Femur (tissue), 1 donor: ENCODE measurements at places on chromosomes 5 and 9.

GRCh38 chr9:121216271-121216805 is 14.7 kb upstream of the RAB14 start:
- no peak for DNase-seq

- DNase-seq: no peak
These were observed 157.5 kb upstream of the SHB start for GRCh38 chr9:38226491-38226951.

DNA sequence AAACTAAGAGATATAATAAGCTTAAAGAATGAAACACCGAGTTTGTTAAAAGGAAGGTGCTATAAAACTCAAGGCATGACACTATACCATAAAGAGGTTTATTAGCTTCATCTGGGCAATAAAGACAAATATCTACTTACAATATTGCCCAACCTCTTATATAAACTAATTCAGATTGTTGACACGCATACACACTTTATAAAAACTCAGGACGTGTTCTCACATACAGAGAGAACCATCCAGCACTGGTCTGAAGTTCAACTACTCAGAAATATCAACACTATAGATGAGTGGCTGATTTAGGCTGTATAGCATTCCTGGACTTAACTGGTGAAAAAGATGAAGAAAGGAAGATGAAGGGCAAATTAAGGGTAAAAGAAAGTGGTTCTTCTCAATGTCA is 81.2 kb downstream of the FRMD3 start:
- DNase-seq: no peak

DNA sequence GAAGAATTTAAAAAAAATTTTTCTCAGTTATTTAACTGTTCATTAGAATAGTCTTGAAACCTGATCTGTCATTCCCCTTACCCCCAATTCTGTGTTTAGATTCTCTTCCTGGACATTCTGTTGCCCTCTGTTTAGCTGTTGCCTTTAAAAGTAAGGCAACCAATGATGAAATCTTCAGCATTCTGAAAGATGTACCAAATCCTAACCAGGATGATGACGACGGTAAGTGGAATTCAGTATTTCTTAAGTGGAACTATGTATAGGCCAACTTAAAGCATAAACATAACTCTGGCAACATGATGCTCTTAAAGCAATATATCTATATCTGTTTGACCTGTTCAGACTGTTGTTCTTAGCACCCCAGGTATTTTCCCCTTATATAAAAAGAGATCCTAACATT is 27.2 kb downstream of the NCBP1 start:
- no peak for DNase-seq

DNA sequence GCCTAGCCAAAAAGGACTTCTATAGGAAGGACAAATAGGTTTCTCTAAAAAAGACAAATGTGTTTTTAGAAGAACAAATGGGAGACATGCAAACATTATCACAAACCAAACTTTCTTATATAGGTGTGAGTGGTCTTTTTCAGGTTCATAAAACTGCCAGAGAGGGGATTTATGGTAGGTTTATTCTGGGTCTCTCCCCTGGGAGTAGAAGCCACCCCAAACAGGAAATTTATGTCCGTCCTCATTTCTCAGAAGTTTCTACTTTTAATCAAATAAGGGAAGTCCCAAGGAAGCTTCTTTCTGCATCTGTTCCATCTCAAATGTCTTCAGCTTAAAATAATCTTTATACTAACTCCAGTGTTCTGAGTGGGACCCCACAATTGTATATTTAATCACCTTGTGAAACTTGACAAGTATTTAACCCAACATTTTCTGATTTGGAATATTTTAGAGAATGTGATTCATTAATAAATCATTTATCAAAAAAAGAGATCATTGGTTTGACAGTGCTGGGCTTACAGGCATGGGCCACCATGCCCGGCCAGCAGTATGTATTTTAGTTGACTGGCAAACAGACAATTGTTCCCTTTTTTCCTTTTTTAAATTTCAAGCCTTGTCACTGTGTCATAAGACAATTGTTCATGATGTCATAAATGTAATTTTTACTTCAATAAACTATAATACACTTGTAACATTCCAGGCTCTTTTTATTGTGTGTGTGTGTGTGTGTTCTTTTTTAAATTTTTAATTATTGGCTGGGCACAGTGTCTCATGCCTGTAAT is 44.6 kb upstream of the GLDC start:
- no peak for DNase-seq

DNA sequence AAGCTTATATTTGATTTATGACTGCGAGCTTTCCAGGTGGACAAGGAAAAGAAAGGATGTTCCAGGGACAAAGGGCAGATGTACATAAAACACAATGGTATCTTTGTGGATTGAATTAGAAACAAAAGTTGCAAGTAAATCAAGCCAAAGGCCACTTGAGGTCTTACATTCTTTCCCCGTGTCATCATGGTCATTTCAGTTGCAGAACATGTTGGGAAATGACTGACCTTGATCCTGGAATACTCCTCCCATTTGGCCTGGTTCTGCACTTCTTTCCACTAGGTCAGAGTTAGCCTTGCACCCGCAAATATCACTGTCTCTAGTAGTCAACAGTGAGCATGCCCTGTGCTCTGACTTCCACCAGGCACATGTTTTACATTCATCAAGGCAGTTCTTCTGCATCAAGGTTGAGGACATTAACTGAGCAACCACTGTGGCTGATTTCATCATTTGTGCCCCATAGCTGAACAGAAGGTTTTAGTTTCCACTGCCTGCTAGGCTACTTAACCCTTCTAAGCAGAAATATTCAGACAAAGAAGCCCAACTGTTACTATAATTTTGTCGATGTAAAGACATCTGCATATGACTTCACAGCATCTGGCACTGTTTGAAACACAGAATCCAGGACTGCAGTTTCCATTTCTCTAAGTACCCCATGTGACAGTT is 1161.7 kb upstream of the DMAC1 start:
- DNase-seq: peak; percentile 34

DNA sequence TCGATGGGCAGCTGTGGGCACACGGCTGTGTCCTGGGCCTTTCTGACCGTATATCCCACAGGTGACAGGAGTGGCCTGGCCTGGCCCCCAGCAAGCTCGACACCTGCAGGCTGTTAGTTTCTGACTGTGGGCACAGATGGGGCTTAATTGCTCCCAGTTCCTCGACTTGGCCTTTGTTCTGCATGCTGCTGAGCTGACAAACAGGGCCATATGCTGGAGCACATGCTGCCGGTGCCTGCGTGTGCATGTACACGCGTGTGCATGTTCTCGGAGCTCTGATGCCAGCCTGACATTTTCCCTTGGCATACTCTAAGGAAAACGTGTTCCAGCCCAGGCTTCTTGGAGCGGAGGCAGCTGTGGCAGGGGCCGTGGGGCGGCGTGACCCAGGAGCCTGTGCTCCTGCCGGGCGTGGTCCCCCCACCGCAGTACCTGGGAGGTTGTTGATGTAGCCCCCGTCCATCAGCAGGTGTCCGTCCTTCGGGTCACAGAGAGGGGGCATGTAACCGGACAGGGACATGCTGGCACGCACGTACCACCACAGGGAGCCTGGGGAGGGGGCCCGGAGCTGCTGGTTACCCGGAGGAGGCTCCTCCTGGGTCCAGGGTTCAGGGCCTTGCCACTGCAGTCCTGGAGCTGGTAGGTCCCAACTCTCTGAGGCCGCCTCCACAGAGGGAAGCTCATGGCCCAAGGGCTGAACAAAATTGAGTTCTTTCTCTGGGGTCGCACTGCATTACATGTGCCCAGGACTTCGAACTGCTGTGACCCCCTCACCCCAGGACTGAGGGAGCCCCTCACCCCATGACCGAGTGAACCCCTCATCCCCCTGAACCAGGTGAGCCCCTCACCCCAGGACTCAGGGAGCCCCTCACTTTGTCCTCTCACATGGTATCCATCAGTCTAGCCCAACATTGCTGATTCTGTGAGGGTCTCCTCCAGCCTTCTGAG is 4.1 kb upstream of the NSMF start:
- DNase-seq: no peak

GRCh38 chr5:41445937-41446563 is 64.4 kb downstream of the PLCXD3 start:
- DNase-seq: no peak

- DNase-seq: no peak
These were observed 107.5 kb downstream of the ANXA1 start for GRCh38 chr9:73259086-73259696.

DNA sequence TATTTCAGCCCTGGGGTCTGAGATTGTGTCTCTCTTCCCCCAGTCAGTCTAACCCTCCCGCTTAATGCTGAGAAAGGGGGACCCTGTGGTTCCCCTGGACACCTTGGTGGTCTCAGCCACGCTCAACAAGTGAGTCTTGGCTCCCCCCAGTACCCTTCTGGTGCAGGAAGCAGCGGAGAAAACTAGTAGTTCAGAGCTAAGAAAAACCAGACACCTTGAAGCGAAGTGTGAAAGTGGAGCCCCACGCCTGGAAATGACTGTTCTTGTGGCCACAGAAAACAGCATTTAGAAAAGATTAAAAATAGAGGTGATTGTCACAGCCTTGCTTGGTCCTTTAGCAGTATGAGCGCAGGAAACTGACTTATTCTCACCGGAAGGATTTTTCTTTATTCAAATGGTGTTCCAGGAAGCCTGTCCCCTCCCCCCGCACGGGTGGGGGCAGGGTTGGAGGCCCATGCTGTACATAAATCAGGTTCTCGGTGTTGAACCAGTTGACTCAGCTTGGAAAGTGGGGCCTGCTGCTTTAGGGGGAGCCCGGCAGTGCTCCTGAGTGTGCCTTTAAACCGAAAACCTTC is 8.1 kb downstream of the ARPC5L start:
- peak; percentile 49 for DNase-seq

- no peak for DNase-seq
These were observed 249.7 kb upstream of the ZNF462 start for GRCh38 chr9:106613250-106613737.

DNA sequence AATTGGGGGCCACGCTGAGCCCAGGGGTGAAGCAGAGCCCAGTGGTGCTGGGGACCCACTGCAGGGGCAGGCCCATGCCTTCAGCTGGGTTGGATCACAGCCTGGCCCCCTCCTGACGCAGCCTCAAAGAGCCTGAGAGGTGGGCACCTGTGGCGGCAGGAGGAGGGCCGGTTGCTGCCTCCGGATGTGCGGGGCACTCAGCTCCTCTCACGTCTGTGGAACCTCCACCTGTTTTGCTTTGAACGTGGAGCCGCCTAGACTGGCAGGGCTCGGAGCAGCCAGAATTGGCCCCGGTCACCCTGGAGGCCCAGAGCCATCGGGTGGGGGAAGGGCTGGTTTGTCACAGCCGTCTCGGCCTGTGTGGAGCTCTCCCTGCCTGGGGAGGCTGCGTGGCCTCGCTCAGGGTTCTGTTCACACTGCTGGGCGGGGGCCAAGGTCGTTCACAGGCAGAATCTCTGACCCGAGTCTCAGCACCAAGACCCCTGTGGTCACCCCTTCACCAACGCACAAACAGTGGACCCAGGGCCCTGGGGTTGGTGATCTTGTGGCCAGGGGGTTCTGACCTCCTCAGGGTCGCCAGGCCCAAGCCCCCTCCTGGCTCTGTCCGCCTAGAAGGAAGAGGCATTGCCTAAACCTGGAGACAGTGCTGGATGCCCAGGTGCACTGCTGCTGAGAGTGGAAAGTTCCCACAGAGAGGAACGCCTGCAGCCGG is 9.2 kb upstream of the SLC9A3 start:
- no peak for DNase-seq

GRCh38 chr5:120609570-120609969 is 145.5 kb downstream of the PRR16 start:
- DNase-seq: no peak

DNA sequence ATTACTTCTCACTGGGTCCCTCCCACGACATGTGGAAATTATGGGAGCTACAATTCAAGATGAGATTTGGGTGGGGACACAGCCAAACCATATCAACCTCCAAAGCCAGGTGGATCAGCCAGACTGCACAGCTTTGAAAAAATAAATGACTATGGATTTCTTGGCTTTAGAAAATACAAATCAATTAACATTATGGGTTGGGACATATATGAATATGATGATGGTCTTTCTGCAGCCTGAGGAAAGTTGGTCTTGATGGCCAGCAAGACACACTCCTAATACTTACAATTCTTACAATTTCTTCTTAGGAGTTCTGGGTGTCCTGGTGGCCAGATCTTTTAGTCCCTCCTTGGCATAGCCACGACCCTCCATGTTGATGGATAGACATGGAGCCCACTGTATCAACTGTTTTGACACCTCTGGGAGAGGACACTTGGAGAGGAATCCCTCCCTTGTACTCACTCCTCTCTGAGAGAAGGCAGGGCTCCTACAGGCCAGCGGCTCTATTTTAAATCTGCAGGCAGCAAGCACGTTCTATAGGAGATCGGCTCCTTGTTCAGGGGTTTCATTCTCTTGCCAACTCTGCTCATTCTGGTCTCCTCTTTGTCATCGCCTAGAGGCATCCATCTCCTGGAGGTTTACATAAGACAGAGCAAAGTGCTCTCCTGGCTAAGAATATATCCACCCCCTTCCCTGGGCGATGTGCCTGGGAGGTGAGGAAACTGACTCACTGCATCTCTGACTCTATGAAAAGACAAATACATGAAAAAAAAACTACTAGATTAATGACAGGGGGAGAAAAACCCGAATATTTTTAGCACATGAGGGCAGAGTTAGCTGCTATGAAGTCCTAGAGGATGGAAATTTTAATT is 145.9 kb downstream of the CARTPT start:
- peak; percentile 41 for DNase-seq

DNA sequence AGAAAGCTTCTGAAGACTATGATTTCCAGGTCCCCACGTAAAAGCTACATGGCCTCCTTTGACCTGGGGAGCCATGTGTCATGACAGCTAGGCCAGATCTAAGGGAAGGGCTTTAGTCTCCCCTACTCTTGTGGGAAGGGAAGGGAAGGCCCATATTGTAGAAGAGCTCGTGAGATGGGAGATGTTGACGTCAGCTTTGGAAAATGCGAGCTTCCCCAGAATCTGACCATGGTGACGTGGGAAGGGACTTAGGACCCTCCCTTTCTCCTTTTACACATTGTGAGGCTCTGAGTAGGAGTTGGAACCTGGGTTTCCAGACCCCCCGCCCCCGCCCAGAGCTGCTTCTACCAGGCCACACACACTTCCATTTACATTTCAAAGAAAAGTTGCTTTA is 165.5 kb downstream of the SYK start:
- DNase-seq: no peak

- no peak for DNase-seq
These were observed 47.2 kb upstream of the OR13F1 start for GRCh38 chr9:104456831-104457230.

- DNase-seq: no peak
These were observed 27.8 kb upstream of the ARAP3 start for GRCh38 chr5:141709699-141710267.

DNA sequence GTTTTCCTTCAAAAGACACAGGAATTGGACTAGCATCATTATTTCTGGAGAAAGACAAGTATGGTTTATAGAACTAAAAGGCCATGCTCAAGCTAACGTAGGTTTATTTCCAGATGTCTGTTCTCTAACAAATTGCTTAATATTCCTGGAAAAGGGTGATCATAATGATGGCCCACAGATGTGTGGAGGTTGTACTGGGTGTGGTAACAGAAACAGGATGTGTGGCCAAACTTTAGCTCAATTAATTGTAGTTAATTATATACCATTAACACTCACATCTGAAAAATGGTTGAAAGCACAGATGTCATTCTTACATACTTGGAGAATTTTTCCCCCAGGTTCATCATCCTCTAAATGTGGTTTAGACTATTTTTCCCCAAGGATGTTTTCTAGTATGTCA is 292.7 kb upstream of the RASA1 start:
- DNase-seq: no peak
